ENCODE measurements at places on chromosomes 1 and 21. TPM values are rescaled to one million over a fixed set of nuclear protein-coding genes. Genes with fewer than 3 reads are reported as not detected.

The VAMP3 gene
- polyA plus RNA-seq: 117 TPM

The SLC41A1 gene
- polyA plus RNA-seq: 32.8 TPM

The SYCP1 gene
- polyA plus RNA-seq: 0.16 TPM

The BATF3 gene
- polyA plus RNA-seq: 1.2 TPM

The PGLYRP4 gene
- polyA plus RNA-seq: not detected

The DMBX1 gene
- not detected for polyA plus RNA-seq

The UTS2 gene
- polyA plus RNA-seq: 0.28 TPM

The PTPRF gene
- 210 TPM for polyA plus RNA-seq

Measured in right renal pelvis (tissue), 4 donors.